ENCODE measurements at places on chromosomes 3 and 15. TPM values are rescaled to one million over a fixed set of nuclear protein-coding genes. Genes with fewer than 3 reads are reported as not detected.
A peak's percentile ranks its signal among the peaks of the same experiment; 100 is the strongest.

DNA sequence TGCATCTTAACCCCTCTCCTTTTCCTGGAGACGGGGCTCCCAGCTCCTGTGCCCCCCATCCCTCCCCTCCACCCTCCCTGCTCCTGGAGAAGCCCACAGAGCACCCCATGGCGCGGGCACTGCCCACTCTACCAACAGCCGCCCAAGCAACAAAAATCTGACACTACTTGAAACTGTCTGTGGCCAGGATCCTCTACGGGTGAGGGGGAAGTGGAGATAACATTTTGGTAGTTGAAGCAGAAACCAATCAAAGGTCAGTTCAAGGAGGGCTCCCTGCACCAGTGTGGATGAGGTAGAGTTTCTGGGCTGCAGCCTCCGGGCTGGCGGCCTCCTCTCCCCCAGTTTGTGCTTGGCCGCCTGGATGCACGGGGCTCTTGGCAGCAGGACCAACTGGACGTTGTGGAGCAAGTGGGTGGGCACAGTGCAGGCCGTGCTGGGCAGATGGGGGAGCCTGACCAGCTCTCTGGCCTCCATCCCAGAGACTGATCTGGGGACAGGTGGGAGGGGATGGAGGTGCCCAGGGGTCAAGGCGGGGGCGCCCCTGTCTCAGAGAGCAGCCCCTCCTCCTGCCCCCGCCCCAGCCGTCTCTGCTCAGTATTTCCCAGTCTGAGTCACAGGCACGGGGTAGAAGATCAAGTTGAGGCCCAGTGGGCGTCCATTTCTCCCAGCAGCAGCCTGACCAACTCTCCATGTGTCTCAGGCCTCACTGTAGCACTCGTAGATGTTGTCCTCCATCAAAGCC, 12.8 kb downstream of the H1-8 start:
- no peak for DNase-seq

DNA sequence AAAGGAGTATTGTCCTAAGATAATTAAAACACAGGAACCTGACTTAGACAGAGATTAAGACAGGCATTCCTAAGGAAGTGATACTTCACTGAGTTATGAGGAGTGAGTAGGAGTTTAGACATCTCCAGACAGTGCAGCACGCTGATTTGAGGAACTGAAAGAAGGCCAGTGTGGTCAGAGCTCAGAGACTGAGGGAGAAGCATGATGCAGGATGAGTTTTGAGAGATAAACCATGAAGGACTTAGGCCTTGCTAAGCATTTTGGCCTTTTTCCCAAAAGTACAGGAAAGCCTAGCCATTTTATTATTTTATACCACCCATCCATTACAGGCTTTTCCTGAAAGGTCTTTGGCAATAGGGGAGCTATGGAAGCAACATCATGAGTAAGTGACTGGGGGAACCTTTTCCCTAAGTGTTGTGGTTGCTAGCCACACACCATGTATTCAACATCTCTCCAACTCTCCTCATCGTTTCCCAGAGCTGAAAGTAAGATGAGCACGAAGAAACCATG, 375.6 kb upstream of the TPRG1 start:
- no peak for DNase-seq

C3orf52 gene
- total RNA-seq, result 42.9 TPM

GAP43 gene
- total RNA-seq, result 0.21 TPM

DNA sequence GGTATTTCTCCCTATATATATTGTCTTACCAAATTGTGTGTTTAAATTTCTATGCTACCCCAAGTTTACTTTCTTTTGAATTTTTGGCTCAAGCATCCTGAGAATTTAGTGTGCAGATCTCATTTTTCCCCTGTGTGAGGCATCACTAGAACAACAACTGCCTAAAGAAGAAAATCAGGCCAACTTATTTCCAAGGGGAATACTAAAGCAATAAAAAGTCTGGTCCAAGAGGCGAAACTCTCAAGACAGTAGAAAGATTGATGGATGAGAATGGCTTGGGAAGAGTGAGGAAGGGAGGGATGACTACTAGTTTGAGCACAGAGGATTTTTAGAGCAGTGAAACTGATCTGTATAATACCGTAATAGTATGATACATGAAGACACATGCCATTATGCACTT, 86.3 kb upstream of the CFAP20DC start:
- no peak for DNase-seq

TRPM1 gene
- total RNA-seq, result 1.2 TPM

RAD18 gene
- 6.2 TPM for total RNA-seq

DNA sequence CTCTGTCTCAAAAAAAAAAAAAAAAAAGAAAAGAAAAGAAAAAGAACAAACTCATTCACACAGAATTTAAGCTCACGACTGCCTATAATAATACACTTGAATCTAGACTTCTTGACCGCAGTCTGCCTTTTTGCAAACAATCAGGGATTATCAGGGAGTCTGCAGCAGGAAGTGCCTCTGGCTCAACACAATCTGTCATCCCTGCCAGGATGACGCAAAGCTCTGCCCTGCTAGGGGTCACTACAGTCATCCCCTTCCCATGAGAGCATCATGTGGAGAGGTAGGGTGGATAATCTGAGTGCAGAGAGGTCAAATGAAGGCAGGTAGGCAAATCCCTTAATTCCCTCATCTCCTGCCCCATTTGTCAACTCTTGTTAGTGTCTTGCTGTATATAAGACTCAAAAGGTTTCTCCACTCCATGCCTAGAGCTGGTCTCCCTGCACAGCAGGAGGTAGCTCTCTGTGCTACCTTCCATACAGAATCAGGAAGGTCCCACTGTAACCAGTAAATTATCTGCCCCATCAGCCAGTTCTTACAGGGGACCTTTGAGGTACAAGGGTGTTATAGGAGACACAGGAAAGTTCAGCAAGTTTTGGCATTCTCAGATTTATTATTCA, 4.2 kb downstream of the UBAP1L start:
- DNase-seq, result no peak

GRCh38 chr15:41503669-41504010, 10.0 kb downstream of the ITPKA start:
- no peak for DNase-seq

DNA sequence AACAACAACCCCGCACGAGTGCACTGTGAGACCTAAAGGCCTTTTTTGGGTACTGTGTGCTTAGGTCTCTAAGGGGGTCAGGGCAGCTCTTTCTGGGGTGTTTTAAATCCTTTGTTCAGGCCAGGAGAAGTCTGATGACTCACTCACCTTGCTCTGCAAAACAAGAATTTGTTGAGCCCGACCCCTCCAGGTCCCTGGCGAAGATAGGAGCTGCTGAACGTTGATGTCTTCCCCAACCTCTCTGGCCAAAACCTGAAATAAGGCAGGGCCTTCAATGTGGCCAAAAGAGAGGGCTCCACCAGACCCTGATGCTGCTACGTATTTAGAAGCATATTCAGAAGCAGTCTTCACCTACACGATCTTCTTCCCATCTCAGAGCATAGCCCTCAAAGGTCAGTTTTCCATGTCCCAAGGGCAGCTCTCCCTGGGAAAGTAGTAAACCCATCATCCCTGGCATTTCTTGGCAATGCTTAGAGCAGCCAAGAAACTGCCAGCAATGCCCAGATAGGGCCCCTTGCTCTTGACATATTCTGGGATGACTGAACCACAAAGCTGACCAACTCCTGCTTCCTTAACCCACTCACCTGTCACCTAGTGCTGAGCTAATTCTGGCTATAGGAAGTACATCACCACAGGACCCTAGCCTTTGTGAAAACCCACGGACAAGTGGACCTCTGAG, 27.1 kb downstream of the CCDC13 start:
- DNase-seq, result no peak

- DNase-seq, result no peak
Measured at GRCh38 chr3:116341899-116342298, 103.4 kb downstream of the LSAMP start.

- no peak for DNase-seq
Measured at GRCh38 chr3:152915695-152916094, 80.8 kb downstream of the P2RY1 start.

GOLGA8O gene
- not detected for total RNA-seq

MUC4 gene
- 6.9 TPM for total RNA-seq

DNA sequence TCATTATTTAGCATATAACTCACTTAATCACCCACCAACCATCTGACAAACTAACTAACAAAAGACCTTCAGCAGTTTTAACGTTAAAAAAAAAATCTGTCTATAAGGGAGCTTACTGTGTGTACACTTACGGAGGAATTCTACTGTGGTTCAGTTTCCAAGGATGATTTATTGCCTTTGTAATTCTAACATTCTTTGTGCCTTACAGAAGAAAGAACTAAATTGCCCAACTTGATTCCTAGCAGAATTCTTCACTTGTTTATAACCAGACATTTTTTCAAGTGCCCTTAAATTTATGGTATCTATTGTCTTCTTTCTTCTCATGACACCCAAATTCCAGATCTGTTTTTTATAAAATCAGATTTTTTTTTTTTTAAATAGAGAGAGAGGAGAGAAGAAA, 119.7 kb upstream of the IGSF10 start:
- DNase-seq, result peak; percentile 70

SPSB4 gene
- total RNA-seq, result 0.67 TPM

DNA sequence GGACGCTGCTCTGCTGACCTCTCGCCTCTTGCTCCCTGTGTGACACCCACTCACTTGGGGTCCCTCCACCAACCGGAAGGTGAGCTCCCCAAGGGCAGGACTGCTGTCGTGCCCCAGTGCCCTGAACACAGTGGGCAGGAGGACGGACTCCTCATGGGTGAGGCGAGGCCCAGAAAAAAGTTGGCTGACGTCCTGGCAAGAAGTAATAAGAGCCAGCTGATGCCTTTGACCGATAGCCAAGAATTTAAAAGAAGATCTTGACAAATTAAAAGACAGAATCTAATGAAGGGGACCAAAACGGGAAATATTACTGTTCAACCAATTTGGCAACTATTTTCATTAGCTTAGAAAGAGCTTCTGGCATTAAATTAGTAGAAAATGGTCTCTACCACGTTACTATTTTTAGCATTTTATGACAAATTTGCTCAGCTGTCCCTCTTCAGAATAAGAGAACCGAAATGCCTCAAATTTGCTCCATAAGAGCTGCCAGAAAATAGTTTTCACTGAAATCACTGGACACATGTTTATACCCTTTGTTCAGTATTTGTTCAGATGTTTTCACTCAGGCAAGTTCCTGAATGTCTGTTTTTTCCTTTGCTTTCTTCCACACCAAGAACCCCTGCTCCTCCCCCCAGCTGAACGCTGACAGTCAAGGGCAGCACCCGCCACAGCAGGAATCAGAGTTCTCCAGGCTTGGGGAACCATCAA, 60.5 kb downstream of the XXYLT1 start:
- no peak for DNase-seq

MUC20 gene
- total RNA-seq, result 61.4 TPM

HCN4 gene
- total RNA-seq, result 1.4 TPM

DNA sequence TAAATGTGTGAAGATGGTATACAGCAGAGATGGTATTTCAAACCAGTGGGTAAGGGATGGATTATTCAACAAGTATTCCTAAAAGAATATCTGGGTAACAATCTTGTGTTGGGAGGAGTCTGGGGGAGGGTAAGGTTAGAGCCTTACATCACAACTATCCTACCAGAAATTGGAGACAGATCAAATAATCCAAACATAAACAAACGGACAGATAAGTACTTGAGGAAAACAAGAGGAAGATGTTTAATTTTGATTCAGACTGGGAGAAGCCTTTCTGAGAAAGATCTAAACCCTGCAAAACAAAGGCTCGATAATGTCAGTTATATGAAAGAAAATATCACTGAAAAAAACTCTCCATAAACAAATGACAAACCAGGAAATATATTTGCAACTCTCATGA, 77.9 kb downstream of the SLC9A9 start:
- DNase-seq, result no peak

DNA sequence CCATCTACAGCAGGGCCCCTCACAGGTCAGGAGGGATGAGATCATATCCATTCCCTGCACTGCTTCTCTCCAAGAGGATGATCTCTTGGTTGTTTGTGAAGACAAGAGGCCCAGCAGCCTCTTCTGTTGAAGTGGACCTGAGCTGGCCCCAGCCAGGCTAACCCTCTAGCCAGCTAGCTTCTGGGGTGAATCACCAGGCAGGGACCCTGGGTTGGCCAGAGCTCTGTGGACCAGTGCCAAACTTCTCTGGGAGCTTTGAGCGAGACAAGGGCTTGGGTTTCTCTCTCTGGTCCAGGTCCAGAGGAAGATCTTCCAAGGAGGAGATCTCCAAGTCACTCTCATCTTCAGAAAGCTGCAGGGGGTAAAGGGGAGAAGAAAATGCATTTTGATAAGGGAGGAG, 52.7 kb downstream of the CLDN18 start:
- no peak for DNase-seq

GRCh38 chr3:177499779-177500423, 302.6 kb upstream of the TBL1XR1 start:
- no peak for DNase-seq

CLDN18 gene
- total RNA-seq, result not detected

DNA sequence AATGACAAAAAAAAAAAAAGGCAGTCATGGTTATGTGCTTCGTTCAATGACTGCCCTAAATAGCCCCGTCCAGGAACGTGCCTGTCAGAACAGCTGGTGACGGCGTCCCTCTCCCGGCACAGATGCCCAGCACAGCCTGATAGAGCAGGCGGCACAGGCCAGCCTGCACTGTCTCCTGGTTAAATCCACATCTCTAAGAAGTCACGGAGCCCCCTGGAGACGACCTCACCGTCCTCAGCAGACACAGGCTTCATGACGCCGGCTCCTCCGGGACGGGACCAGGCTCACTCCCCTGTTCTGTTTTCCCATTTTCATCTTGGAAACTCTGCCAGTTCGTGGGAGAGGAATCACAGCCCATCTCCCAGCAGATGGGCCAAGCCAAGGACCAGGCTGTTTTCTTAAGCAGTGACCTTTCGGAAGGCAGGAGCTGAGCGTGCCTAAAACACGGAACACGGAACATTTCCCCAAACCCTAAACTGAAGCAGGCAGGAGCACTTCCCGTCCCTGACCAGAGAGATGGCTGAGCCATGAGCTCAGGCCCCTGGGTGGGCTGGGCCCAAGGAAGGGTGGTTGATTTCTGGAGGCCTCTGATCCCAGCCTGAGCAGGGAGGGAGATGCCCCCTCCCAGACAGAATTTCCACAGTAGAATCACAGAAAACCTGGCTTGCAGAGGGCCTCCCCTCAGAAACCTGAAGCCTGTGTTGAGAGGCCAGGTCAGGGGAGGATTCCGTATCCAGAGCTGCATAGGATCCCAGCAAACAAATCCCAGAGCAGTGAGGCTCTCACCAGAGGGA, 35.9 kb downstream of the ADCY5 start:
- no peak for DNase-seq

- peak; percentile 93 for DNase-seq
Measured at GRCh38 chr15:43440721-43441281, 52.2 kb downstream of the TP53BP1 start.

- DNase-seq, result no peak
Measured at GRCh38 chr3:124125315-124125714, 133.4 kb upstream of the ROPN1 start.

- peak; percentile 53 for DNase-seq
Measured at GRCh38 chr15:67413770-67414390, 107.1 kb upstream of the C15orf61 start.

GRCh38 chr3:143977341-143978262, 6.0 kb downstream of the DIPK2A start:
- DNase-seq, result no peak

DNA sequence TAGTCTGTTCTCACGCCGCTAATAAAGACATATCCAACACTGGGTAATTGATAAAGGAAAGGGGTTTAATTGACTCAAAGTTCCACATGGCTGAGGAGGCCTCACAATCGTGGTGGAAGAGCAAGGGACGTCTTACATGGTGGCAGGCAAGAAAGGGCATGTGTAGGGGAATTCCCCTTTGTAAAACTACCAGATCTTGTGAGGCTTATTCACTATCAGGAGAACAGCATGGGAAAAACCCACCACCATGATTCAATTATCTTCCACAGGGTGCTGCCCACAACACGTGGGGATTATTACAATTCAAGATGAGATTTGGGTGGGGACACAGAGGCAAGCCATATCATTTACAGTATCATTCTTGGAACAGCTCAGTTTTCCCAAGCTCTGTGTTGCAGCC, 268.0 kb downstream of the SUCLG2 start:
- DNase-seq, result no peak

- DNase-seq, result no peak
Measured at GRCh38 chr15:48800811-48801455, 9.9 kb downstream of the CEP152 start.
